Left renal cortex interstitium (tissue), 4 donors: ENCODE measurements at places on chromosomes 6 and 20. TPM values are rescaled to one million over a fixed set of nuclear protein-coding genes. Genes with fewer than 3 reads are reported as not detected.

GRCh38 chr6:156752666-156753301, 24.4 kb upstream of the ARID1B start:
- no peak for DNase-seq

Gene TMC2
- polyA plus RNA-seq: 0.14 TPM

DNA sequence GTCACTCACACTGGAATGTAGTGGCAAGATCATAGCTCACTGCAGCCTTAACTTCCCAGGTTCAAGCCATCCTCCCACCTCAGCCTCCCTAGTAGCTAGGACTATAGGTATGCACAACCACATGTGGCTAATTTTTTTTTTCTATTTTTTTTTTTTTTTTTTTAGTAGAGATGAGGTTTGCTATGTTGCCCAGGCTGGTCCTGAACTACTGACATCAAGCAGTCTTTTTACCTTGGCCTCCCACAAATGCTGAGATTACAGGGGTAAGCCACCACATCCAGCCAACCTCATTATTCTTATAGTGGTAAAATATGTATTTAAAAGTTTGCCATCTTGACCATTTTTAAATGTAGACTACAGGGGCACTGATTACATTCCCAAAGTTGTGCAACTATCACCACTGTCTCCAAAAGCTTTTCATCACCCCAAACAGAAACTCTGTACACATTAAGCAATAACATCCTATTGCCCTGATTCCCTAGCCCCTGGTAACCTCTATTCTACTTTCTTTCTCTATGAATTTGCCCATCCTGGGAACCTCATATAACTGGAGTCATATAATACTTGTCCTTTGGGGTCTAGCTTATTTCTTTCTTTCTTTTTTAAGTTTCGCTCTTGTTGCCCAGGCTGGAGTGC, 268.0 kb upstream of the JARID2 start:
- DNase-seq: no peak

DNA sequence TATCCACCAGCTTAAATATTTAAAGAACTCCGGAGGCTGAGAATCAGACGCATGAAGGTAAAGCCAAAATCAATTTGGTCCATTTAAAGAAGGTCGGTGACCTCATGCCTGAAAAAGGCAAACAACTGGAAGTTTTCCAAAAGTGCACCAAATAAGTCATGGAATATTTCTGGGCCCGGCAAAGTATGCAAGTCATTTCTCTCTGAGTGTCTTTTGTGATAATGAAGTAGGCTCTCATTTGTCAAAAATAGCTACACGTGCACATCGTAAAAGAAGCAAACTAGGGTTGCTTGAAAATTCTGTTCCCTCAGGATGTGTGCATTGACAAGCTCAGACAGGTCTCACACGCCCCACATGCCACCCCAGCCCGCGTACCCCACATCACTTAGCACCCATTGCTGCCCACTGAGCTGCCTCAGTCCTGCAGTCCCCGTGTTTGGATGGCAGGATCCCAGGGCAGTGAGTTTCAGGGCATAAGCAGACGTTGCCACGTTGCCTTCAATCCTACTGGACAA, 20.5 kb upstream of the PYGB start:
- DNase-seq: no peak

DNA sequence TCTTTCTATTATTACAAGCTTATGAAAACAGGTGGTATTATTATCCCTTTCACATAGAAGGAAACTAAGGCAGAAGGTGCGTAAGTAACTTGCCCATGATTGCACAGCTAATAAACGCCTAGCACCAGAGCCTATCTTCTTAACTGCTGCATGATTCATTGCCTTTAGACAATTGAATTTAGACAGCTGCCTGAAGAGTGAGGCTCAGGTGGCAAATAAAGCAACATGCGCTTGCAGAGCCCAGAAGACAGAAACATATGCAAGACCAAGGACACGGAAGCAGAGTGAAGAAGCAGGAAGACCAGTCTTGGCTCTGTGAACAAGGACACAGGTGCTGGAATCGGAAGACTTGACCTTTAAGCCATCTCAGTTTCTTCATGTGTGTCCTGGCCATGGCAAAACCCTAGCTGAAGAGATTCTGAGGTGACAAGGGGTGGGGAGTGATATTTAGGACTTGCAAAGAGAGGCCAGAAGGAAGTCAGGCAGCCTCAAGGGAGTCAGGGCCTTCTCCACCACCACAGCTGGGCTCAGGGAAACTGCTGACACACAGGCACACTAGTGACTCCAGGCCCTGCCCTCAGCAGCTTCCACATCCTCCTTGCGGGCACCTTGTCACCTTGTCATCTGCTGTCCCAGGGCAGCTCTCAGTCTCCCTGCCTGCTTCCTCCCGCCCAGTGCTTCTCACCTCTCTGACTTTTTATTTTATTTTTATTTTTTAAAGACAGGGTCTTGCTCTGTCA, 91.7 kb upstream of the SLC22A16 start:
- DNase-seq: no peak

DNA sequence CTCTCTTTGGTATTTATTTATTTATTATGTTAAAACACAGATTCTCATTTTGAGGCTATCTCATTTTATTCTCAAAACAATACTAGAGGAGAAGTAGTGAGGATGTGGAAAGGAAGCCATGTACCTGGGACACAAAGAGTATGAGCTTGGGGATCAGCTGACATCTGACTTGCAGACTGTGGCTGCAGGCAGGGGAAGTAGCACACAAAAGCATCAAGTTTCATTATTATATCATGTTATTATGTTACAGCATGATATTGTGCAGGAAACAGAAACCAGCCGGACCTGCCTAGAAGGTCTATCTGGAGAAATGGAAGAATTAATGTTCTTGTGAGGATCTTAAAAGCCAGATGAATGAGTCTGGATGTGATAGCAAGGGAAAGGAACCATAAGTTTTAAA, 248.2 kb downstream of the KHDC1L start:
- no peak for DNase-seq

GRCh38 chr6:121559611-121560269, 124.3 kb downstream of the GJA1 start:
- DNase-seq: no peak

Gene NOTCH4
- 30.8 TPM for polyA plus RNA-seq

Gene TRIM10
- polyA plus RNA-seq: 0.33 TPM

- no peak for DNase-seq
Observed at GRCh38 chr6:27544612-27545260, 71.8 kb upstream of the ZNF184 start.

DNA sequence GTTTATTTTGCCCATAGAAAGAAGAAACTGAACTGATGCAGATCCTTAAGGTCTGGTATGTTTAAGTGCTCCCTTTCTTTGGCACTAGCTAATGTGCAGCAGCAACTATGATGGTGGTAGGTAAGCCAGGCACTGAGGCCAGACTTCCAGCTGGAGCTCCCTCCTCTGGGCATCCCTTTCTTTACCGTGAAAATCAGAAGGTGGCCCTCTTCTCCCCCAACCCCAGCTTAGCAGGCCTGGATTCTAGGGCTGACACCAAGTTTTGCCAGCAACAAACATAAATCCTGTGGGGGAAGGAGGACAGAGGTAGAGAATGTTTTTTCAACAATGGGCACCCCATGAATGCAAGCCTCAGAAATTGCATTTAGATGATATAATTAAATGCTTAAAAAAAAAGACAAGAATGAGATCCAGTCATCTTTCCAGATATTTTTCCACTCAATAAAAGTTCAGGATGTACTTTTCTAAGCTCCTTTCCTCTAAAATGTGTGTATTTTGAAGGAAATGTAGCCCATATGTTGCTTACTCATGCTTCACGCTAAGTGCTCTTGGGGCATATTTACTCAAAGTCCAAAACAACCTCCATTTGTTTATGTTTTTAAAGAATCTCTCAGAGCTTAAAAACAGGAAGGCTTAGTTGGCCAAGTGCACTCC, 123.9 kb upstream of the NXT1 start:
- DNase-seq: no peak

DNA sequence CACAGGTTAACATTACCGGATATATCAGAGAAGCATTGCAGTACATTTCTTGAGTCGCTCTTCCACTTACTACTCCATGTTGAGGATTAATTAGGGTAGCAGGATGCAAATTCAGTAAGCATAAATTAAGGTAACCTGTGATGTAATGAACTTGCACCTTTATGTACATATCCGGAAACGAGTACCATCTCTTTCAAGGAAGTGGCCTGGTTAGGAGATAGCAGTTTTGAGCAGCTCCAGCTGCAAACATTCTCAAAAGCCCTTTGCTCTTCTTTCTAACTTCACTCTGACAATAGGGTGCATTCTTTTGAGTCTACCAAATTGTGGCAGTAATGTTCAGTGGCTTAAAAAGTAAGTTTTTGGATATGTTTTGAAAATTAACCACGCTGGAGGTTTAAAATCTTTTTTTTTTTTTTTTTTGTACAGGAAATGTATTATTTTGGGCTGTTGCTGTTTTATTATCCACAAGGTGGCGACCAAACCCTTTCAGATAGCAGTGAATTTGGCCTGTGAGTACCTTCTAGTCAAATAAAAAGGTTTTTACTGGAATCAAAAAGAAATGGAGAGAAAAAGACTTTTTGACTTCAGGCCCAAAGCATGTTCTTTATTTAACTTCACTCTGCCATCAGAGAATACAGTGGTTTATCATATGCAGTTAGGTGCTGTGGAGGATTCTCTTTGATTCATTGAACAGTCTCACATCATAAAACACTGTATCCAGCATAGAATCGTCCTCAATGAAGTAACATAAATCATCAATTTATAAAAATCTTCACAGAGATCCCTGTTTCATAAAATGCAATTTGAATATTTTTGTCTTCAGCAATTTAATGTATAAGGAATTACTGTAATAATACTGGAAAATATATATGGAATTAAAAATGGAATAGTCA, 8.9 kb downstream of the FAM217B start:
- peak; percentile 64 for DNase-seq

GRCh38 chr20:58331961-58332551, 22.5 kb downstream of the RAB22A start:
- no peak for DNase-seq

- no peak for DNase-seq
Observed at GRCh38 chr6:25418454-25419052, 139.4 kb downstream of the CARMIL1 start.

DNA sequence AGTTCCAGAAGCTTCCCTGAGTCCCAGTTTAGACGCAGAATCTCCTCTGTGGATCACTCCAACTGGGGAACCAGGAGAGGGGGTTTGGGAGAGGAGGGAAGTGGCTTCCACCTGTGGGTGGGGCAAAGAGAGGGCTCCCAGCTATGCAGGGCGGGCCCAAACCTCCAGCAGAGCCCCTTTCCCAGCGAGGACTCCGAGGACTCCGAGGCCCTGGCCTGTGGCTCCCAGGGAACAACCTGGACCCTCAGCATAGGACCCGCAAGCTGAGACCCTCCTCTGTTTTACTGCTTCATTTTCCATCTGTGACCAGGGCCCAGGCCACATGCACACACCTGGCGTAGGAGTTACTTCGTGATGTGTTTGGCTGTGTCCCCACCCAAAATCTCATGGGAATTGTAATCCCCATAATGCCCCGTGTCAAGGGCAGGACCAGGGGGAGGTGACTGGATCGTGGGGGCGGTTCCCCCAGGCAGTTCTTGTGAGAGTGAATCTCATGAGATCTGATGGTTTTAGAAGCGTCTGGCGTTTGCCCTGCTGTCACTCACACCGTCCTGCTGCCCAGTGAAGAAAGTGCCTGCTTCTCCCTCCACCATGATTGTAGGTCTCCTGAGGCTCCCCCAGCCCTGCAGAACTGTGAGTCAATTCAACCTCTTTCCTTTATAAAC, 27.9 kb downstream of the NTSR1 start:
- DNase-seq: no peak

GRCh38 chr6:139325125-139325524, 33.3 kb upstream of the TXLNB start:
- no peak for DNase-seq
